ENCODE measurements at places on chromosomes 3 and 15.

- DNase-seq, result no peak
Observed at GRCh38 chr3:59313365-59313764, 263.5 kb upstream of the CFAP20DC start.

DNA sequence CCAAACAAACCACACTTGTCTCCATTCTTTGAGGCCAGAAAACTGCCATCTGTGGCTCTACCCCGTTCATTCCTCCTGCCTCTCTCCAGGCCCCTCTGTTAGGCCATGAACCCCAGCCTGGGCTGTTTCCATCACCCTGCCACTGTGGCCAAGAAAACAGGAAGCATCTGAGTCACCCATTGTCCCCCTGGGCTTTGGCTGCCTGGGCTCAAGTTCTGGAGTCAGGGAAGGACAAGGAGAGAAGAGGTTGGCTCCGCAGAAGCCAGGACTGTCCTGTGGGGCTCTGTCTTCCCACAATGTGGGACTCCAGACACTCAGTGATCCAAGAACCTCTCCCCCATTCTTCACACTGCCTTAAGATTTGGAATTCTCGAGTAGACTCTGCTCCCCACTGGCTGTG is 14.8 kb upstream of the LCTL start:
- DNase-seq, result no peak

DNA sequence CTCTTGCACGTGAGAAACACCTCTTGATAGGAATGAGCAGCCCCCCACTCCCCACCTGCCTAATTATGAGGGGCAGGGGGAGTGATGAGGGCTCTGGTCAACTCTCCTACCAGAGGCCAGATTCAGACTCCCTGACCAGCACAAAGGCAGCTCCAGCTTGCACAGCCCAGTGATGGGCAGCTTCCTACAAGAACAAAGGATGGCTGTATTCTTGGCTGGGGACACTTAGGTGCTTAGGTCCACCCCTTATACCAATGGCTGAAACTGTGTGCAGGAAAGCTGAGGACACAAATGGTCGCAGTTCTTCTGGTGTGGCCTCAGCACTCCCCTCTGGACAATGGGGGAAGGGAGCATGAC is 81.8 kb downstream of the IQSEC1 start:
- DNase-seq, result no peak

DNA sequence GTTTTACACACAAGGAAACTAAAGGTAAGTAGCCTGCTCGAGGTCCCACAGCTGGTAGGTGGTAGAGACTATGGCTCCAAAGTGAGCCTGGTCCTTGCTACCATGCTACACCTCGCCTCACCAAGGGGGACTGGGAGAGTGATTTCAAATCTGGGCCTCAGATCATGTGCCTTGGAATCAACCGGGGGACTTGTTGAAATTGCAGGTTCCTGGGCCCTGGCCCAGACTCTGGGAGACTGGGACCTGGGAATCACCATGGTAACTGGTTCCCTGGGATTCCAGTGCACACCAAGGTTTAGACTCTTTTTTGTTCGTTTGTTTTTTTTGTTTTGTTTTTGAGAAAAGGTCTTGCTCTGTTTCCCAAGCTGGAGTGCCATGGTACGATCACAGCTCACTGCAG is 21.1 kb downstream of the DNASE1L3 start:
- no peak for DNase-seq

GRCh38 chr3:153008226-153008625 is 153.8 kb upstream of the RAP2B start:
- DNase-seq, result no peak
